ENCODE measurements at places on chromosomes 2 and 18. TPM values are rescaled to one million over a fixed set of nuclear protein-coding genes. Genes with fewer than 3 reads are reported as not detected.

DNA sequence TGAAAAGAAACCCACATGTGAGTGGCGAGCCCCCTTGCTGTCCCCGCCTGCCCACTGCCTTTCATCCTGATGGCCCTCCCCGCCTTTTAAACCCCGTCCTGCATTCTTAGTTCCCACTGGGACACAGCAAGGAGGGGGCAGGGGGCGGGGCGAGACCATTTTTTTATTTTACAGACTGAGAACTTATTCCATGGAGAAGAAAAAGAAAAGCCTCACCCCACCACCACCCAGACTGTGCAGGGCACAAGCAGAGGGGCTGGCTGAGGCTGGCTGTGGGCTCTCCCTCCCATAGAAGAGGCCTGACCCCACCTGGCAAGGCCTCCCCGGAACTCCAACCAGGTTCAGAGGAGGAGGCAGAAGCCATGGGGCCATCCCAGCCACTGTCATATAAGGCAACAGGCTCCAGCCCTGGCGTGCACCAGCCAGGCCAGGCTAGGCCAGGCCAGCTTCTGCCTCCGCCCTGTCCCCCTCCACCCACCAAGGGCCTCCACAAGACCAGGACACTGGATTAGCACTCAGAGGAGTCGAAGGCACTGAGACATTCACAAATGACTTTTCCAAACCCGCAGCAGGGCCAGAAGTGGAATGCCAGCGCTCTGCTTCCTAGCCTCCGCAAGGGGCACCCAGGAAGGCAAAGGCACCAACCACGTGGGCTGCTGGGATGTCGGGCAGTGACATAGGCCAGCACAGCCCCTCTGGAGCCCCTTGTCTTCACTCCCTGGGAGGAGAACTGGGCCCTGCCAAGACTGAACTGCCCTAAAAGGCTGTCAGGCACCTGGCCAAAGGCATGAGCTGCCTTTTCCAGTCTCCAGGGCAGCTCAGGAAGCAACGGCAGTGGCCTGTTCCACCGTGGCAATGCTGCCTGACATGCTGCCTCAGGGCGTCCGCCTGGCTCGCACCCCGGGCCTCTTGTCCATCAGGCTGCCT, 37.5 kb upstream of the SEMA4C start:
- H3K4me1 ChIP-seq, result peaks cover 22% of the 10 kb centered on the region
- no peaks in the 10 kb centered on the region for H3K27me3 ChIP-seq
- DNase-seq, result peak; percentile 72
- H3K27ac ChIP-seq, result peak overlapping the region; percentile 63
- H3K36me3 ChIP-seq, result no peaks in the 10 kb centered on the region
- H3K4me3 ChIP-seq, result no peak overlapping the region

Gene SERPINB2
- total RNA-seq, result not detected

Gene APCDD1
- 12.5 TPM for total RNA-seq

Gene FSHR
- not detected for total RNA-seq

DNA sequence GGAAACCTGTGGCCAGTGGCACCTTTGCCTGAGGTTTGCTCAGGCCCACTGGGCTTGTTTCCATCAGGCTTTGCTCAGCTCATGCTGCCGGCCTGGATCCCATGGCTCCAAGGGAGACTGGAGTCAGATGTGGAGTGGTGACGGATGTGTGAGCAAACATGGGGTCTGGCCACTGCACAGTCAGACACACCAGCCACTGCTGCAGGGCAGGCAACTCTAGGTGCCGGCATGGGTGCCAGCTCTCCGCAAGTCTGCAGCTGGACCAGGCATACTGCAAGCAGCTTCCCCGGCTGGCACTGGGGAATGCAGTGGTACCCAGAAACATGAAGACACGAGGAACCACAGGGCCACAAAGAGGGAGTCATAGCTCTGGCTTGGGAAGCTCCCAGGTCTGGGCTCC, 37.4 kb downstream of the TDRD15 start:
- no peak overlapping the region for H3K4me3 ChIP-seq
- no peak overlapping the region for H3K27ac ChIP-seq
- no peaks in the 10 kb centered on the region for H3K4me1 ChIP-seq
- DNase-seq, result no peak
- no peaks in the 10 kb centered on the region for H3K36me3 ChIP-seq
- H3K27me3 ChIP-seq, result no peaks in the 10 kb centered on the region

DNA sequence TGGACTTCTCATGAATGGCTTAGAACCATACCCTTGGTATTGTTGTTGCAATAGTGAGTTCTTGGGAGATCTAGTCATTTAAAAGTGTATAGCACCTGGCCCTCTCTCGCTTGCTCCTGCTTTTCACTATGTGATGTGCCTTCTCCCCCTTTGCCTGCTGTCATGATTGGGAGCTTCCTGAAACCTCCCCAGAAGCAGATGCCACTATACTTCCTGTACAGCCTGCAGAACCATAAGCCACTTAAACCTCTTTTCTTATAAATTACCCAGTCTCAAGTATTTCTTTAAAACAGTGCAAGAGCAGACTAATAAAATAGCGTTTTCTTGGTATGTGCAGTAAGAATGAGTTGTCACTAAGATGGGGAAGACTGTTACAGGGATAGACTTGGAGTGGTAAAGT, 31.6 kb downstream of the BAZ2B start:
- no peak for DNase-seq
- no peak overlapping the region for H3K27ac ChIP-seq
- H3K4me3 ChIP-seq, result no peak overlapping the region
- H3K4me1 ChIP-seq, result no peaks in the 10 kb centered on the region
- no peaks in the 10 kb centered on the region for H3K27me3 ChIP-seq
- no peaks in the 10 kb centered on the region for H3K36me3 ChIP-seq

- no peak for DNase-seq
- no peaks in the 10 kb centered on the region for H3K27me3 ChIP-seq
- no peak overlapping the region for H3K4me3 ChIP-seq
- H3K36me3 ChIP-seq, result no peaks in the 10 kb centered on the region
Observed at GRCh38 chr2:28437149-28437835, 44.6 kb downstream of the FOSL2 start.

Gene INO80D
- total RNA-seq, result 26.5 TPM

Gene KRTCAP3
- total RNA-seq, result 40.1 TPM

- H3K27me3 ChIP-seq, result no peaks in the 10 kb centered on the region
- H3K27ac ChIP-seq, result no peak overlapping the region
- no peaks in the 10 kb centered on the region for H3K4me1 ChIP-seq
Observed at GRCh38 chr2:145265244-145265643, 745.3 kb upstream of the ZEB2 start.

Gene NPPC
- total RNA-seq, result not detected

DNA sequence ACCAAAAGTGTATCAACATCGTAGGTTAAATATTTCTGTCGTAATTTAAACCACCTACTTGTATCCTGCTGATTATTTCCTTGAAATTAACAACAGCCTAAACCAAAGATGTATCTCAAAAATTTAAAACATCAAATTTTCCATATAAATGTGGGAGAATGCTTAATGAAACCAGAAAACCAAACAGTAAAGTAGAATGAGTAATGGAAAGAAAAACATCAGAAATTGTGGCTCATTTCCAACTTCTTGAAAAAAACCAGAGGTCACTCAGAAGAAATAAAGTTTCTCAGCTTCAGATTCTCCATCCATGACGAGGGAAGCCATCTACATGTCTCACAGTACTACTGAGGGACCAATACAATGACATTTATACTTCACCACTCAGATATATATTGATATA, 296.5 kb downstream of the NOL4 start:
- H3K27me3 ChIP-seq, result no peaks in the 10 kb centered on the region
- DNase-seq, result no peak
- H3K4me3 ChIP-seq, result no peak overlapping the region

Gene GPN1
- 25.3 TPM for total RNA-seq

DNA sequence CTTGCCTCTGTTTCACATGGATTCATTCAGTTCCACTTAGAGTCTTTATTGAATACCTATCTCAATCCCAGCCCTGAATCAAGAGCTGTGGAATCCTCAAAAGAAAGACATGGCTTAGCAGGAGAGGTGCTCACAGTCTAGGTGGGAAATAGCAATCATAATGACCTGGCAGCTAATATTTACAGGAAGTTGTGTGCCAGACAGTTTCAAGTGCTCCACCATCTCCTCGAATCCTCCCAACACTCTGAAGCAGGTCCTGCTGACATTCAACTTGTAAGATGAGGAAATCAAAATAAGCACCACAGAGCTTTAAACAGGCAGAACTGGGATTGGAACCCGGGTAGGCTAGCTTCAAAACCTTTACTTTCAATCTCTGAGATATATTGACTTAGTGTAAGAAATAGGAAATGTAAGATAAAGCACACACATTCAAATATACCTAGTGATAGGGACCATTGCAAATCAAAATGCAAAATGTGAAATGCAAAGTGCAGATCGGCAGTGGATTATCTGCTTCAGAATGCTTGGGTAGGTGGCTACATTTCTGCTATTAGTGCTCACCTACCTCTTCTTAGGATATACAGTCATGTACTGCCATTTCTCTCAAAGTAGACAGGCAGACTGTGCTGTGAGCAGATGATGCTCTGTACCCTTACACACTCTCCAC, 182.0 kb downstream of the PRKCE start:
- DNase-seq, result no peak

DNA sequence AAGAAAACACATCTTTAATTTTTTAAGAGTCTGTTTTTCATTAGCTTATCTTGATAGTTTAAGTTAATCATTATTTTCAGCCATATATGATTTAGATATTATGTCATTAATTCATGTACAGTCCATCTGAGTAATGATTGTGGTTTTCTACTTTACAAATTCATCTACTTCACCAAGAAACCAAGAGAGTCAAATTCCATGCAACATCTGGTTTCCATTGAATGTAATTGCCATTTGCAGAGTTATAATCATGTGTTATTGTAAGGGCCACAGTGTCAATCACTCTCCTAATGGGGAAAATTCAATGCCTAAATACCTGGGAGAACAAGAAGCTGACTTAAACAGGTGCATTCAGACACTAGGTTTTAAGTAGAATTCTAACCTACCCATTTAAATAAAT, 217.2 kb upstream of the OSR1 start:
- H3K4me3 ChIP-seq, result no peak overlapping the region
- no peaks in the 10 kb centered on the region for H3K27me3 ChIP-seq
- no peak for DNase-seq
- H3K27ac ChIP-seq, result no peak overlapping the region
- no peaks in the 10 kb centered on the region for H3K4me1 ChIP-seq

Gene IL1A
- total RNA-seq, result not detected

- no peaks in the 10 kb centered on the region for H3K27me3 ChIP-seq
- no peak overlapping the region for H3K4me3 ChIP-seq
- H3K4me1 ChIP-seq, result no peaks in the 10 kb centered on the region
- DNase-seq, result no peak
- H3K27ac ChIP-seq, result no peak overlapping the region
- no peaks in the 10 kb centered on the region for H3K36me3 ChIP-seq
Observed at GRCh38 chr2:72982219-72982618, 64.9 kb downstream of the EMX1 start.

DNA sequence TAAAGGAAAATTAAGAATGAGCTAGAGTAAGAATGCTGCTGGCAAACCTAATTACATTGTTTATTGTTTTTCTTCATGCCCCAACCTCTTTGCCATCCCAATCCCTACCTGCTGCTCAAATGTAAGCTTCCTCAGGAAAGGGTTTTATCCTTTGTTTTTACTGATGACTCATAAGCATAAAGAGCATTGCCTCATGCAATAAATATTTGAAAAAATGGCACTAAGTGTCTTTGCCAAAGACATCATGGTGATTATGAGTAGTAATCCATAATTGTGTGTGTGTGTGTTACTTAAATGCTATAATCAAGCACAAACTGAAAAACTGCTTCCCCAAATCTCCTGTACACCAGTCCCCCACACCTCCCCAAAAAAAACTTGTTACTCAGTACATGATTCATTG, 53.4 kb downstream of the DNER start:
- DNase-seq, result no peak
- no peaks in the 10 kb centered on the region for H3K36me3 ChIP-seq
- no peaks in the 10 kb centered on the region for H3K4me1 ChIP-seq

DNA sequence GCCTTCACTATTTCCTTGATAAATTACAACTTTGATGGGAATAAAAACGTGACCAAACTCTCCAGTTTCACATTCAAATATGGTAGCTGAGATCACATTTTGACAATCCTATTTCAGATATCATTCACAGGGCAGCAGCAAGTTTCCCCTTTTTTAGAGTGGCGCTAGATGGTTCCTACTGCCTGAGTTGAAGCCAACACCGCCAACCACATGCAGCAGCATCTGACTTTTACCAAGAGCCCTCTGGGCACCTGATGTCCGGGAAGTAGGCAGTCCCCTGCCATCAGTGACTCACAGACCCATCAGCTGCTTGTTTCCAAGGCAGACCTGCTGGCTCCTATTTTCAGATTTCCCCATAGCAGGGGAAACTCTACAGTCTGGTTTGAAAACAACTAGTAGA, 4.0 kb upstream of the MREG start:
- no peaks in the 10 kb centered on the region for H3K27me3 ChIP-seq
- no peak overlapping the region for H3K27ac ChIP-seq
- no peaks in the 10 kb centered on the region for H3K36me3 ChIP-seq
- no peak for DNase-seq
- H3K4me1 ChIP-seq, result peaks cover 8% of the 10 kb centered on the region
- H3K4me3 ChIP-seq, result no peak overlapping the region

GRCh38 chr2:220956429-220956828, 615.7 kb downstream of the EPHA4 start:
- H3K27ac ChIP-seq, result no peak overlapping the region
- DNase-seq, result no peak
- no peak overlapping the region for H3K4me3 ChIP-seq
- H3K27me3 ChIP-seq, result no peaks in the 10 kb centered on the region
- H3K4me1 ChIP-seq, result peaks cover 18% of the 10 kb centered on the region
- no peaks in the 10 kb centered on the region for H3K36me3 ChIP-seq

GRCh38 chr18:13067124-13067523, 76.0 kb downstream of the CEP192 start:
- H3K36me3 ChIP-seq, result peaks cover 39% of the 10 kb centered on the region
- no peaks in the 10 kb centered on the region for H3K4me1 ChIP-seq
- H3K4me3 ChIP-seq, result no peak overlapping the region
- no peaks in the 10 kb centered on the region for H3K27me3 ChIP-seq
- no peak for DNase-seq

DNA sequence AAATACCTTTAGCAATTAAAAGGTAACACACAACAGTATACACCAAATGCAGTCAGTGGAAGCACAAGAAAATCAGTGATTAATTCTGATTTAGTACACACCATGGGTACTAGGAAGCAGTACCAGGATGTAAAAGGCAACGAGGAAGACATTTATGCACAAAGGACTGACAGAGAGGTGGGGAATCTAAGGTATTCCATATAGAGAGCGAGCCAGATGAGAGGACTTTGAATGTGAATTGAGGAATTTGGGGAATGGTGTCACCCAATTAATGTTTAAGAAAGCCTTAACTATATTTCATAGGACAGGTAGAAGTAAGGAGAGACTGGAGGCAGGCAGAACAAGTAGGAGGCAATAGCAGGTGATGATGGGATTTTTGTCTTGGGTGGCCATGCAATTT, 11.7 kb downstream of the CPS1 start:
- H3K27ac ChIP-seq, result no peak overlapping the region
- no peak overlapping the region for H3K4me3 ChIP-seq
- no peaks in the 10 kb centered on the region for H3K27me3 ChIP-seq
- H3K36me3 ChIP-seq, result no peaks in the 10 kb centered on the region
- no peaks in the 10 kb centered on the region for H3K4me1 ChIP-seq

GRCh38 chr2:73292906-73293533, 328 bp downstream of the EGR4 start:
- H3K36me3 ChIP-seq, result no peaks in the 10 kb centered on the region
- H3K4me1 ChIP-seq, result peaks cover 16% of the 10 kb centered on the region
- no peak overlapping the region for H3K27ac ChIP-seq
- H3K27me3 ChIP-seq, result peaks cover 36% of the 10 kb centered on the region

Measured in thyroid gland (tissue), 4 donors.